ENCODE measurements at places on chromosomes 5 and 9.

- DNase-seq = no peak
These were observed 51.9 kb downstream of the GALNT10 start for GRCh38 chr5:154242442-154242841.

DNA sequence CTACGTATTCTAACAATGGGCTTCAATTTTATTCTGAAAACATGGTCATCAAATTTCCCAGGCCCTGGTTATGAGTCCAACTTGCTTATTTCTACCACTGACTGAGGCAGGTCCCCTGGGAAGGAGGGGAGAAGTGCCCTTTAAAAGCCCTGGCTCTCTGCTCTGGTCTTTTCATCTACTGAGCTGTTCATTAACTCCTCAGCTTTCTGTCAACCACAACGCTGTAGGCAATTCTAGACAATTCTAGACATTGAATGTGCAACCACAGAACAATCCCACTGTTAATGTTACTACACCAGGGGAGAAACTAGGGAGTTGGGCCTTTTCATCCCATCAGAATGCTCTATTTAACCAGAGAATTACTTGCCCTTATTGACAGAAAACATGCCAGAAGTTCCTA, 10.0 kb downstream of the MOCS2 start:
- DNase-seq = no peak

DNA sequence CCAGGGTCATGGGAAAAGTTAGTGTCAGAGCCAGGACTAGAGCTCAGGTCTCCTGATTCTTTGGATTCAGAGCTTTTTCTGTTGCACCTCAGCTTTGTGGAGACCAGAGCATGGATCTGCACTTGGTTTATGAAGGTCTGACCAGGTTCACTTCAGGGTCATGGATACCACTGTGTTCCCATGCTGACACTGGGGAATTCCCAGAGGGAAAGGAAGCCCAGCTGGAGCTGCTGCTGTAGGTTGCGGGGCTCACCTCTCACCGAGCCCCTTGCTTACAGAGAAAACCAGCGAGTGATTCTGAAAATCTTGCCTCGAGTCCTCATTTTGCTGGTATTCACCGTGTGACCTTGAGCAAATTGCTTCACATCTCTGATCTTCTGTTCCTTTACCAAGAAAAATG, 83.0 kb downstream of the RGS3 start:
- DNase-seq = no peak

DNA sequence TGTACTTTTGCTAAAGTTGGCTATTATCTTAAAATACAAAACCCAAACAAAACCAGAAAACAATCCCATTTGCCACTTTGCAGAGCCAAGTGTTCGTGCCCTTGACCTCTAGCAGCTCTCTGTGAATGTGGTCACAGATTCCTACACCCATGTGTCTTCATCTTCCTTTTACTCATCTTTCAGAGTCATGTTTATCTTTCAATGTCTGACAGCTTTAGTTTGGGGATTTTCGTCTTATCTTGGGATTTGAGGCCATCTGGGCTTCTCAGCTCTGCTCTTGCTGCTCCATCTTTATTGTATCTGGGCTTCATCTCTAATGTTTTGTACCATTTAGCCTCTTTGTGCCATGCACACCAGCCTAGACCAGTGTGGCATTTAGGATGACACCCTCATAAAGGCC, 81.0 kb downstream of the DAPK1 start:
- no peak for DNase-seq

- peak; percentile 94 for DNase-seq
These were observed 364.5 kb downstream of the MAN2A1 start for GRCh38 chr5:110054240-110054639.

- no peak for DNase-seq
These were observed 1.3 kb downstream of the NIPBL start for GRCh38 chr5:36877667-36878391.

GRCh38 chr5:128228008-128228407, 144.4 kb downstream of the SLC12A2 start:
- DNase-seq = peak; percentile 98

GRCh38 chr9:132002643-132003318, 76.9 kb downstream of the MED27 start:
- DNase-seq = no peak

DNA sequence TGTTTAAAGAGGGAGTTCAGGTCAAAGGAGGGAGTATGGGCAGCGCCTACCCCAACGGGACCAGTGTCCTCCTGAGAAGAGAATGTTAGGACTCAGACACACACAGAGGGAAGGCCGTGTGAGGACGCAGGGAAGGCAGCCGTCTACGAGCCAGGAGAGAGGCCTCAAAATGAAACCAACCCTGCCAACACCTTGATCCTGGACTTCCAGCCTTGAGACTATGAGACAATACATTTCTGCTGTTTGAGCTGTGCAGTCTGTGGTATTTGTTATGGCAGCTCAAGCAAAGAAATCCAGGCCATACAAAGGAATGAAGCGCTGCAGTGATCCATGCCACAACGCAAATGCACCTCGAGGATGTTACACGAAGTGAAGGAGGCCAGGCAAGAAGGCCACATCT, 97.9 kb downstream of the COL23A1 start:
- no peak for DNase-seq

DNA sequence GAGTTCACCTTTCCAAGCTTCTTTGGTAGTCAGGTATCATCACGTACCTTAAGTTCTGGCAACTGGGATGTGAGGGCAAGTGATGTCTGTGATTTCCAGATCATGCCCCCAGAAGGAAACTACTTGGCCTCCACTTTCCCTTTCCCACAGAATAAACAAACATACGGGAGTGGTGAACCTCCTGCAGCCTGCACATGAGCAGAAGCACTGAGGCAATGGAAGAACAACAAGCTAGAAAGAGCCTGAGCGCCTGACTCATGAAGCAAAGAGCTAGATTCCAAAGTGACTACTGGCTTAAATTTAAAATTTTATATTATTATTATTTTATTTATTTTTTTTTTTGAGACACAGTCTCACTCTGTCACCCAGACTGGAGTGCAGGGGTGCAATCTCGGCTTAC, 35.0 kb downstream of the ARL15 start:
- DNase-seq = no peak

DNA sequence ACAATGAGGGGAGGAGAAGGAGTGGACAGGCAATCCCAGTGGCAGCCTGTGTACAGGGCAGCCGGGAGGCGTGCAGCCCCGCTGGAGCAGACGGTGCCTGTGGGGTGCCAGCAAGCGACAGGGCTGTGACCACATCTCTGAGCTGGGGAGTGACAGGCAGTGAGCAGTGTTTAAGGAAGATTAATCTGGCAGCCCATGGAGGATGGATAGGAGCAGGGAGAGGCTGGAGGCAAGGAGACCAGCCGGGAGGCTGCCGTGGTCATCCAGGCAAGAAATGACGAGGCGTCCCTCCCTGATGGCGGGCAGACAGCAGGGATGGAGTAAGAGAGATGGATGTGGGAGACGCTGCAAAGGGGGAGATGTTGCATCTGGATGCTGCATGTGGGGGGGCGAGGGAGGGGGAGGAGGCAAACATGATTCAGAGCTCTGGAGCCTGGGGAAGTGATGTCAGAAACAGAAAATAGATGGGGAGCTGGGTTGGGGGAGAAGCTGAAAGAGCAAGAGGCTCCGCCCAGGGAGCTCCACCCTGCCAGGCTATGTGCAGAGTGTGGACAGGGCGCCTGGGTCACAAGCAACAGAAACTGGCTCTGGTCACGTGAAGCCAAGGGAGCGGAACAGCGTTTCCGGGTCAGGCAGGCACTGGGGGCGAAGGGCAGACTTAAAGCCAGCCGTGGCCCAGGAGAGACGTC, 12.6 kb downstream of the UNC5A start:
- no peak for DNase-seq

GRCh38 chr5:173163219-173163618, 18.9 kb downstream of the BNIP1 start:
- DNase-seq = no peak

Data from astrocyte of the cerebellum (primary cell).